ENCODE measurements at places on chromosomes 7 and 10.

DNA sequence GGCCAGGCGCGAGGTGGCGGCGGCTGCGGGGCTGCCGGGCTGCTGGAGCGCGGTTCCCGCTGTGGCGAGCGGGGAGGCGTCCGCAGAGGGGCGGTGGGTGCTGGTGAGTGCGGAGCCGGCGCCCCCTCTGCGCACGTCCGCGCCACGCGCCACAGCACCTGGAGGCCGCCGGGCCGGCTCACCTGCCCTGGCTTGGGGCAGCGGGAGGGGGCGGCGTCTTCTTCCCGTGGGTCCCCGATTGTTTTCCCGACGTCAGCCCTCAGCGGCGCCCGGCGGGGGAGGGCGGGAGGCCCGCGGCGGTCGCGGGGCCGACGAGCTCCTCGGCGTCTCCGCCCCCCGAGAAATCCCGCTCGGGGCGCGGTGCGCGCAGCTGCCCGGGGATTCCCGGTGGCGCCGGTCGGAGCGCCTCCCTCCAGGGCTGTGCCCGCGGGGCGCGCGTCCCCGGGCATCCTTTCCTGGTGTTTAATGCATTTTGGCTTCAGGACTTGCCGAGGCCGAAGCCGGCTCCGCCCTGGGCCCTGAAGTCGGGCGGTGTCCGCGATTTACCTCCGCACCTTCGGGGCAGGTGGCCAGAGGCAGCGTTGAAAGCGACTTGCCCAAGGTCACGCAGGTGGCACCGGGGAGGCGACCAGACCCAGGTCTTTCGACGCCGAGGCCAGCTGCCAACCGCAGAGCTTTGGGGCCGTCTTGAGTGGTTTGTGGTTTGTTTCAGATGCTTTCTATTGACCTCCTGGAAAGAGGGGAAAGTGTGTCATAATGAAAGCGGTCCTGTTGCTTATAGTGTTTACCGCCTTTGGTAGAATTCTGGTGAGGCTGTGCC is 561 bp downstream of the PLEKHA1 start:
- DNase-seq: peak; percentile 81

DNA sequence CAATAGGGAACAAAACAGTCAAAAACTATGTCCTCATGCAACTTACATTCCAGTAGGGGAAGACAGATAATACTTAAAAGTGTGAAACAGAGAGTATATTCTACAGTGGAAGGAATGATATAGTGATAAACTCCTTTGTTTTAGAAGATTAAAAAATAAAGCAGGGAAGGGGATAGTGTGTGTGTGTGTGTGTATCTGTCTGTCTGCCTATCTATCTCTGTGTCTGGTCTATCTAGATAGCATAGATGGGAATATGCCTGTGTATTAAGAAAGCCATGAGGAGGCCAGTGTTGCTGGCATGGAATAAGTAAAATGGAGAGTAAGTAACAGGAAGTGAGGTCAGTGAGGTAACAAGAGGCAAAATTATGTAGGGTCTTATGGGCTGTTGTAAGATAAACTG is 42.2 kb downstream of the EXOC6 start:
- DNase-seq: no peak

DNA sequence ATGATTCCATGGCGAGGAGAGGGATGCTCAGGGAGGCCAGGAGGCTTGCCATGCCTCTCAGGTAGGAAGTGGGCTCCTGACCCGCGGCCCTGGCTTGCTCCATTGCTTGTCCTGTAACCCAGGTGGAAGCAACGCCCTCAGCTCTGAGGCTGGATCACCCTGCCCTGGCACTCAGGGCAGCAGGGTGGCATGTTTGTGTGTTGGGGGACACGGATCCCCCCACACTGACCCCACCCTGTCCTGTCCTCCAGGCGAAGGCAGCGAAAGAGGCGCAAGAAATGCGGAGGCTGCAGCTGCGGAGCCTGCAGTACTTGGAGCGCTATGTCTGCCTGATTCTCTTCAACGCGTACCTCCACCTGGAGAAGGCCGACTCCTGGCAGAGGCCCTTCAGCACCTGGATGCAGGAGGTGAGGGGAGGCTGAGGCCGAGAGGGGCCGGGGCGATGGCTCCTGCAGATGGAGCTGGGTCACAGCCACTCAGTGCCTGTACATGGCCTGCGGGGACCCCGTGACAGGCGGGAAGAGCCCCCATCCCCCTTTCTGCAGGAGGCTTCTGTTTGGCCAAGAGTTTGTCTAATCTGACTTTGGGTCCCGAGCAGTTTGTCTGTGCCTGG is 38.3 kb downstream of the PRF1 start:
- DNase-seq: no peak

DNA sequence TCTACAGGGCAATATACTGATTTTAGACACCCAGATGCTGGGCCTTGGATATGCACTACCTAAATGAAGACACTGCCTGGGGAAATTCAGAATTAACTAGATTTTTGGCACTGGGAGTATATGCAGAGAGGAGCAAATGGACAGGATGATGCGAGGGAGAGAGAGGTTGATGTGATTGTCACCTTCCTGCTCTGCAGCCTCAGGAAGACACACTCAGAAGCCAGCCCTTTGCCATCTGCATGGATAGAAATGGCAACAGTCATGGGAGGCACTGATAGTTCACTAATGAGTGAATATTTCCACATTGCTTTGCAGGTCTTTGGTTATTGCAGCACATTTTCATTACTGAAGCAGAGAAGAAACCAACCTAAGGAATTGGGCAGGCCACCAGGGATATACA is 397.2 kb upstream of the NFE2L3 start:
- no peak for DNase-seq

DNA sequence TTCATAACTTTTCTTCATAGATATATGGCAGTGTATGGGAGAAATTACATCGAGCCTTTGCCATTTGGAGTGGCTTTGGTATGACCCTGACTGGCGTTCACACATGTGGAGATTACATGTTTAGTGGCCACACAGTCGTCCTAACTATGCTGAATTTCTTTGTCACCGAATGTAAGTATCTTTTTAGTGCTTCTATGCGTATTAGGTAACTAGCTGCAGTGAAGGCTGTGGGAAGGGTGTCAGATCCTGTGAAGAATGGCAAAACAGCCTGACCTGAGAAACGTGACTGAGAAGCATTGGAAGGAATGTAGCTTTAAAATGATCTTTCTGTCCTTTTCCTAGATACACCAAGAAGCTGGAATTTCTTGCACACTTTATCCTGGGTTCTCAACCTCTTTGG is 34.5 kb upstream of the VDAC2 start:
- DNase-seq: no peak

- no peak for DNase-seq
Measured at GRCh38 chr7:116704650-116705228, 32.7 kb downstream of the MET start.

DNA sequence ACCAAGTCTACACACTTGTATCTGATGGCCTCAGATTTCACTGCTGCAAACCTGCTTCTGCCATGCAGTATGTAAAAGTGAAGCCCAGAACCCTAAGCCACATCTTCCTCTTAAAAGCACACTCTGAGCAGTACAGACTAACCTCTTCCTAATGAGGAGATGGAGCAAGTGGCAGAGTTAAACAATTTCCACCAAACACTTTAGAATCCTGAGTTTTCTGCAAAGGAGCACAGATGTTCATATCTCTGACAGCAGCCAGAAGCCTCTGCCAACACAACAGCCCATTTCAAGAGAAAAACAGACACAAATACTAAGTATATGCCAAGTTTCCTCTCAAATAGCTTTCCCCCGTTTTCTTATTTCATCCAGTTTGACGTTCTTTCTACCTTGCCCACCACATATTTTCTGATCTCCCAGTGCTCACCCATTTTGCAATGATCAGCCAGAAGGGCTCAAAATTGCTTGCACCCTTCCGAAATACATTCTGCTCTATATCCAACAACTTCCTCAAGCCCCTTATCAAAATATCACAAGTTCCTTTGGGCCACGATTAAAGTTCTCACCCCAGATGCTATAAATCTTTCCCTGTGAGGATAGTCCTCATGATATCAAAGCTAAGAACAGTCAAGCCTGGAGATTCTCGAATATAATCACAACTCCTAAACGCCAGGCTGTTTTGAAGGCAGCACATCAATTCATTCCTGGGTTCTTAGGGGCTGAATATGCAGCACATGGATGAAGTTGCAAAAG is 27.5 kb downstream of the ELMO1 start:
- DNase-seq: no peak

DNA sequence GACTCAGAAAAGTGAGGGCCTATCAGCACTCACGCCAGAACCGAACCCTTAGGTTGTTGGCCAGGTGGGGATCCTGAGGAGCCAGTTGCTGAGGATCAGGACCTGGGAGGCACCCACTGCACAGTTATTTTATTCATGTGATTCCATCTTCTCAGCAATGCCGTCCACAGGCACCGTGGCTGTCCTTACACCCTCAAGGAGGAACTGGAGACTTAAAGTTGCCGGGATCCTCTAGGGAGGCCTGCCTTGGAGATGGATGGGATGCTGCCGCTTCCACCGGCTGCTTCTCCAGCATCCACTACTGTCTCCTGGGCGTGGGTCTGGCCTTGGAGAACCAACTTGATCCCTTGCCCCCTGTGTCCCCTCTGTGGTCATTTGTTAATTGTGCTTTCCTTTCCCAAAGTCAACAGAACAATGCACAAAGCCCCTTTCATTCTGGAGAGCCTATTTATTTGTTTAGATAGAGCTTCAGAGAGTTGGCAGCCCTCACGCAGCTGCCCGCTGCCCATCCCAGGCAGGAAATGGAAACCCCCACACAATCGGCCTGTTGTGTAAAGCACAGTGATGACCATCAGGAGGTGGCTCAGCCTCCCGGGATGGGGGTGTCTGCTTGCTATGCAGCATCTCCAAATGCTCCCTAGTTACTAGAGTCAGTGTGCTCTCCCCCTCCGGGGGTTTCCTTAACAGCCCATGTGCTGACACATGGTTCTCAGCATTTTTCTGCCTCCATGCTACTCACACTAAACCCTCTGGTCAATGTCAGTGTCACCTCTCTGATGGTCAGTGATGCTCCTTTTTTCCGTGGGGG is 52.9 kb upstream of the IGFBP3 start:
- peak; percentile 20 for DNase-seq

- no peak for DNase-seq
Measured at GRCh38 chr10:80518143-80518806, 19.4 kb upstream of the SH2D4B start.

DNA sequence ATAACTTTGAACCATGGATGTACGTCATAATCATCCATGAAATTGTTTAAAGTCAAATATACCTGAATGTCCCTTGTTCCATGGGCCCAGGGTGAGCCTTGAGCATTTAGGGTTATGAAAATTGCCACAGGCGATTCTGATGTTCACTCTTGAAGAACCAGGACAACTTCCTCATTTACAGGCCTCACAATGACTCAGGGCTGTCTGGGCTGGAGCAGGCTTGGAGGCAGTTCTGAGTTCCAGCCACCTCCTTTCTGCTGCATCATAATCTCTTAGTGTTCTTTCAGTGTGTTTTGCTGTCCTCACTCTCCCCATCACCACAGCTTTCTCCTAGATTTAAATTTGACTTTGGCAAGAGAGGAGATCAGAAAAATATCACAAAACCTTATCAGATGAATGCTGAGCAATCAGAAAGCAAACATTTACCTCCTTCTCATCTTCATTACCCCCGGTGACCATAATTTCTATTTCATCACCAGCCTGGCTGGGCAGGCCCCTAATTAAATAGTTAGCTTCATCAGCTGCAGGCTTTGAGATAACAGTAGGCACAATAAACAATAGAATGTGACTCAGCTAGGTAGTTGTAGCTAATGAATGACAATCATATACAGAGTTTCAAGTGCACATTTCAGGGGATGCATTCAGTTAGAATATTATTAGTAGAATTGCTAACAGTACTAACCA is 571.0 kb downstream of the SH2D4B start:
- DNase-seq: no peak

GRCh38 chr7:79454361-79454960 is 994 bp upstream of the MAGI2 start:
- peak; percentile 75 for DNase-seq

- DNase-seq: no peak
Measured at GRCh38 chr7:68371985-68372384, 1226.3 kb upstream of the AUTS2 start.

DNA sequence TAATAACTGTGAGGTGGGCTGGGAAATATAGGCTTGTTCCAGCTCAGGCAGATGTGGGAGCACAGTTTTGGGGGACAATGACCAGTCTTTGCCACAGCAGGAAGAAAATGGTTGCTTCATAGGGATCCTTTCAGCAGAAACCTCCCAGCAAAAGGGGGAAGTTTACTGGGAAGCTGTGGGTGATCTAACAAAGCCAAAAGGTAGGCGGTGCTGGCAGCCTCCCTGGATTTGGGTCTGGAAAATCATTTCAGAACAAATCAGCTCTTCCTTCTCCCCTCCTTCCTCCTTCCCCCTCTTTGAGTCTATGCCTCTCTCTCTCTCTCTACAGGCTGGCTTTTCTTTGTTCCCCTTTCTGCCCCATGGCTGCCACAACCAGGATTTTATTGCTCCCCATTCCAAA is 16.2 kb downstream of the RPS24 start:
- no peak for DNase-seq

DNA sequence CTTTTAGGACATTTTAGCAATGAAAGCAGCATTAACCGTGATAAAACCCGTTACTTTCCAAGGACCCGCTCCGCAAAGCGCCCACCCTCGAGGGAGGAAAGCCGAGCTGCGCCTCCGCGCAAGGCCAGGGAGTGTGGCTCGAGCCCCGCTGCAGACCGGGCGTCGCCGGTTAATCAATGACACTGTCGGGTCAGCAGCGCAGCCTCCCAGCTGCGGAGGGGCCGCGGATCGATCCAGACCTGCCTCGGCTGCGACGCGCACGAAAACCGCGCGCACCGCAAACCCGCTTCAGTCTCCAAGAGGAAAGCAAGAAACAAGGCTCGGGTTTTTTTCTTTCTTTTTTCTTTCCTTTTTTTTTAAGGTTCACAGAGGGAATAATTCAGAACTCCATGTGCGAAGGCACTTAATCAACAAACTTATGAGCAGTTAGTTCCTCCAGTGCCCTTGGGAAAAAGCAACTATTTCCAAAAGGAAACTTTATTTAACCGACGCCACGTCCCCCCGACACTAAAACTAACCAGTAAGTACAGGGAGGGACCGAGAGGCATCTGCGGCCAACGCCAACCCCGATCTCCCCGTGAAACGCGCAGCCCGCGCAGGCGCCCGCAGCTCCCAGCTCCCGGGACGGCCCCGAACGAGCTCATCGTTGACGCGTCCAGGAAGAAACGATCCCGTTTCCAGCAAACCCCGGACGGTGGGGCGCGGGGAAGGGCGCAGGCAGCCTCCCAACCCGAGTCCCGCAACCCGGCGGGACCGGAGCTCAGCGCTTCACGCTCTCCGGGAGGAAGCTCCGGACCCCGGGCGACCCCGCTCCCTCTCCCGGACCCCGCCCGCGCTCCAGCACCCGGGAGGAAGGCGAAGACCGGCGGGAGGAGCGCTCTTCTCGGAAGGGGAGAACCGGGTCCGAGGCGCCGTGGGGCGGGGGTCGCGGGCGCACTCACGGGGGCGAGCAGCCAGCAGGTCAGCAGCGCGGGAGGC is 598 bp downstream of the VIPR2 start:
- DNase-seq: no peak

- DNase-seq: peak; percentile 57
Measured at GRCh38 chr10:102113956-102114857, 6.0 kb downstream of the LDB1 start.

DNA sequence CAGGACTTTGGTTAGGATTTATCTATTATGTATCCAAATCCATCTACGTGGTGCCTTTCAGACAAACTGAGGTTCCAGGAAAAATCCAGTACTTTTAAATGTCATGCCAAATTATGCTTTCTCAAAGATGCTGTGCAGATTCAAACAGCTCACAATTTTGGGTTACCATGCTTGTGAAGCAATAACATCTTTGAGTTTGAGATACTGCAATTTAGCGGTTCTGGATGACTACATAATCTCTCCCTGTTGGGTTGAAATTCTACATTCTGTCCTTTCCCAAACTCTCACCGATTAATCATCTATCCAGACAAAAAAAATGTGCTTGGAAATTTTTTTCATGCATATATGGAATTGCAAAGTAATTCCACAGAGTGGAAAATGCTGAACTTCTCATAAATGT is 3.5 kb downstream of the RHOBTB1 start:
- DNase-seq: no peak

Data from foreskin fibroblast (primary cell).